ENCODE measurements at places on chromosomes 2 and 18. TPM values are rescaled to one million over a fixed set of nuclear protein-coding genes. Genes with fewer than 3 reads are reported as not detected.

DNA sequence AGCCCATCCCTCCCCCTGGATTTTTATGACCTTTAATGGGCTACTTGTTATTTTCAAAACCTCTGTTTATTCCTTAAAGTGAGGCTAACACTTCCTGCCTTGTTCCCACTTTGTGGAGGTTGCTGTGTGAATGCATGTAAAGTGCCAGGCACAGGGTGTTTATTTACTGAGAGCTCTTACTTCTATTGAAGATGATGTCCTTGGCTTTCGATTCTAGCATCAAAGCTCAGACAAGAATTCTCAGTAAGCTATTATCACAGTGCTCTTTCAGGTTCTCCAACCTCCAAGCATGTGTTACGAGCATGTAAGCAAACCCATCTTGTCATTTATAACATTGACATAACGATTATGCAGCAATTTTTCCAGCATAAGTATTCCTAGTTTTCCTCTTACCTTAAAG is 44.2 kb downstream of the DPYSL5 start:
- DNase-seq, result no peak

DNA sequence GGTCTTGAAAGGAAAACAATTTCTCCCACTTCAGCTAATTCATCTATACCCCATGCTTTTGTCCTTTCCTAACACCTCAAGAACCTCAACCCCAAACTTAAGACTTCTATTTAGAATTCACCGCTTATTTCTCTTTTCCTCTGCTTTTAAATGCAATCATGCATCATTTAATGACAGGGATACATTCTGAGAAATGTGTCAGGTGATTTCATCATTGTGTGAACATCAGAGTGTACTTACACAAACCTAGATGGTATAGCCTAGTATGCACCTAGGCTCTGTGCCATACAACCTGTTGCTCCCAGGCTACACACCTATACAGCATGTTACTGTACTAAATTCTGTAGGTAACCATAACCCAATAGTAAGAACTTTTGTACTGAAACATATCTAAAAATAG is 22.9 kb downstream of the ARL5A start:
- no peak for DNase-seq

DNA sequence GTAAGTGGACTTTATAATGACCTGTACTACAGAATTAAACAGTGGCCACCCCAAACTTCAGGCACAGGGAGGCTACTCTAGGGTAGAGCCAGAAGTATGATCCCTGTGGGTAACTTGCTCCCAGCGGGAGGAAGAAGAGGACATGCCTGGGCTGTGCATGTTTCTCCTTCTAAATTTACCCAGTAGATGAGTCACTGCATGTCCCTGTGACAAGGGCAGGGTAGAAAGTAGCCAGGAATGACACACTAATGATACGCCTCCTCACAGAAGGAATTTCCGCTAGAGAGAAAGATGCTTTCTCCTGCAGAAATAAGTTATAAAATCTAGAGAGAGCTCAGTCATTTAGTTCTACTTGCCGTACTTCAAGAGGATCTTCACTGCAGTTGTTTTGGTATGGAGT is 7.5 kb downstream of the ACYP2 start:
- DNase-seq, result no peak

GRCh38 chr2:185757356-185757755 is 18.8 kb downstream of the FSIP2 start:
- DNase-seq, result peak; percentile 4

- no peak for DNase-seq
Measured at GRCh38 chr2:65215946-65216345, 11.7 kb upstream of the ACTR2 start.

GRCh38 chr2:180980943-180981911 is 822 bp downstream of the UBE2E3 start:
- DNase-seq, result peak; percentile 48

DNA sequence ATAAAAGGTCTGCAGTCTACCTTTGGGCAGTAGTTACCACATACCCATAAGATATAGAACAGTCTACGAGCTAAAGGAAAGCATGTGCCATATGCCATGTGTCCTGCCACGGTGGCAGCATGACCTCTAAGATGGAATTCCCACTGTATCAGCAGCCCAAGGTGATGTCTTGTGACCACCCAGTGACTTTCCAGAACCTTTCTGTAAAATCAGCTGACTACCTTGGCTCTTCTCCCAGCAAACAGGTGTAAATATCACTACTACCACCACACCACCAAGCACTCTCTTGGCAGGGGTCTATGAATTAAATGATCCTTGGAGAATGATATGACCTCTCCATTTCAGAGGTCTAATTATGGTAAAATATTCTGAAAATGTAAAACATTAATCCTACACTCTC is 99.6 kb downstream of the METTL8 start:
- DNase-seq, result no peak

GRCh38 chr2:10514743-10515142 is 66.6 kb upstream of the ODC1 start:
- no peak for DNase-seq

DNA sequence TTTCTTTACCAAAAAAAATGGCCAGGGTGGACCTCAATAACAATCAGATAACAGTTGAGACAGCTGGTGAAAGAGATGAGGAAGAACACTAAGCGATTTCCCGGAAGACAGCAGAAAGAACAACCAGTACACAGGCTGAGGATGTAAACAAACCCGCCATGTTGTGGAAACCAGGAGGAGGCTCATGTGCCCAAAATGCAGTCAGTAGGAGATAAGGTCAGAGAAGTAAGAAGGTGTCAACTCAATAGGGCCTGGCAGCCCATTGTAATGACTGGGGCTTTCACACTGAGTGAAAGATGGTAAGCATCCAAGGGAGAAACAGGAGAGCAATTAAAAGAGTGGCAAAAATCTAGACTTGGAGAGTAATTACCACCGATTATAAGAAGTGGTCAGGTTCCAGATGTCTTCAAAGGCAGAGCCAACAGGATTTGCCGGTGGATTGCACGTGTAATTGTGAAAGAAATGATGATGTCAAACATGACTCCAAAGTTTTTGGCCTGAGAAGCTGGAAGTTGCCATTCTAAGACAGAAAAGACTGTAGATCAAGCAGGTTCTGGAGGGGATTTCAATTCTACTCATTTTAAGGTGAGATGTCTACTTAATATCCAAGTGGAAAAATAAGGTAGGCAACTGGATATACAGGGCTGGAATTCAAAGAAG is 77.7 kb upstream of the CYP1B1 start:
- DNase-seq, result no peak

GRCh38 chr2:74927621-74928020 is 30.8 kb upstream of the POLE4 start:
- DNase-seq, result no peak

GRCh38 chr18:37612524-37613252 is 47.1 kb upstream of the CELF4 start:
- peak; percentile 6 for DNase-seq

GRCh38 chr18:24538414-24539264 is 78.2 kb downstream of the HRH4 start:
- no peak for DNase-seq

GRCh38 chr18:65206551-65207260 is 544.1 kb upstream of the CDH7 start:
- DNase-seq, result no peak

- no peak for DNase-seq
Measured at GRCh38 chr2:219254590-219255201, 978 bp upstream of the TUBA4A start.

DNA sequence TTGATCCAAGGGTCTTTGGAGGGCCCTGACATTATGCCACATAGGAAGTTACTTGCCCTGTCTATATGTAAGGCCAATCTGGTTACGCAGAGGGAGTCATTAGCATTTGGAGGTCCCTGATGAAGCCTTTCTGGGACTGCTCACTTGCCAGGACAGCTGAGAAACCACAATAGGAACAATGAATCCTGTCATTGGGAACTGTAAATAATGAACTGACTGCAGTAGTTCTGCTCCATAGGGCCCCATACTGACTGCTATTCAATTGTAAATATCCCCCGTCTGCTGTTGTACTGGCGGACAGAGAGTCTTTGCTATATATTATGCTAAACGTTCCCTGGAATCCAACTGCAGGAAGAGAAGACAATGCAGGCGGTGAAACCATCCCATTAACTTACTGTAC is 149.4 kb upstream of the DCC start:
- no peak for DNase-seq

DNA sequence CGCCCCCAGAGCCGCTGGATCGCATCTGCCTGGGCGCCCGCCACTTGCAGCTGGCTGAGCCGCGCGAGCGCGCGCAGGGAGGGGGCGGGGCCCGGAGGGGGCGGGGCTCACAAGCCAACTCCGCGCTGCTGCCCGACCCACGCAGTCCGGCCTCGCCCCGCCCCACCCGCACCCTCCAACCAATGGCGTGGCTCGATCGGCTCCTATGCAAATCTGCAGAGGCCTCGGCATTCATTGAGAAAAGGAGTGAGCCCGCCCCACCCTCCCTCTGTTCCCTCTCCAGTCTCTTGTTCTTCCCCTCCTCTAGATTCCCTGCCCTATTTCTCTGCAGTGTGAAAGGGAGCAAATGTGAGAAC is at the start of gene ALK:
ALK (minus strand) TSS at position 27 of the 356 bp plus-strand sequence. CDS start 927 bp downstream, outside the sequence.
- peak; percentile 73 for DNase-seq

GRCh38 chr2:176446718-176447414 is 177.6 kb downstream of the MTX2 start:
- no peak for DNase-seq

- DNase-seq, result no peak
Measured at GRCh38 chr2:238027591-238028415, 33.0 kb upstream of the SCLY start.

GRCh38 chr18:43774497-43774896 is 497.2 kb upstream of the SYT4 start:
- no peak for DNase-seq

DNA sequence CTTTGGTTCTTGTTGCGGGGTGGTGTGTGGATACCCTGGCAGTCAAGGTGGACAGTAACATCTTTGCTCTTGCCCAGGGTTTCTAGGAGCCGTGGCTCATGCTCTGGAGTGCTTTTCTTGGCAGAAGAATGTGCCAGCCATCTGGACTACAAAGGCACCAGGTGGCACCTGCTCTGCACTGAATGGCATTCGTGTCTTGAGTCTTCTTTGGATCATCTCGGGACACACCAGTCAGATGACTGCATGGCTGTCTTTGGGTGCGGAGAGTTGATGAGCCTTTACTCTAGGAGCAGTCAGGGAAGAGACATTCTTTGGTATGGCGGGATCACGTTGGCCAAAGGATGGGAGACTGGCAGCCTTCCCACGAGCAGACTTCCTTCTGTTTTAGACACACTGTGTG is 104.1 kb upstream of the SEC11C start:
- DNase-seq, result no peak

- DNase-seq, result no peak
Measured at GRCh38 chr2:149261692-149262091, 68.7 kb upstream of the LYPD6 start.

GCG gene
- 34.8 TPM for polyA plus RNA-seq

SAG gene
- polyA plus RNA-seq, result 0.07 TPM

GREB1 gene
- 9.8 TPM for polyA plus RNA-seq

FSHR gene
- polyA plus RNA-seq, result not detected

MGAT4A gene
- 7.1 TPM for polyA plus RNA-seq

TLX2 gene
- not detected for polyA plus RNA-seq

TAF4B gene
- 4.8 TPM for polyA plus RNA-seq

MYOM1 gene
- 307 TPM for polyA plus RNA-seq

ROCK1 gene
- 35.8 TPM for polyA plus RNA-seq

AQP12A gene
- 23.0 TPM for polyA plus RNA-seq

All from muscle of arm (tissue), 14 donors.